Kidney (tissue), 22 donors: ENCODE measurements at places on chromosomes 1 and 21. TPM values are rescaled to one million over a fixed set of nuclear protein-coding genes. Genes with fewer than 3 reads are reported as not detected.

SUSD4 gene
- total RNA-seq = 14.0 TPM

LAX1 gene
- 6.9 TPM for total RNA-seq

DNA sequence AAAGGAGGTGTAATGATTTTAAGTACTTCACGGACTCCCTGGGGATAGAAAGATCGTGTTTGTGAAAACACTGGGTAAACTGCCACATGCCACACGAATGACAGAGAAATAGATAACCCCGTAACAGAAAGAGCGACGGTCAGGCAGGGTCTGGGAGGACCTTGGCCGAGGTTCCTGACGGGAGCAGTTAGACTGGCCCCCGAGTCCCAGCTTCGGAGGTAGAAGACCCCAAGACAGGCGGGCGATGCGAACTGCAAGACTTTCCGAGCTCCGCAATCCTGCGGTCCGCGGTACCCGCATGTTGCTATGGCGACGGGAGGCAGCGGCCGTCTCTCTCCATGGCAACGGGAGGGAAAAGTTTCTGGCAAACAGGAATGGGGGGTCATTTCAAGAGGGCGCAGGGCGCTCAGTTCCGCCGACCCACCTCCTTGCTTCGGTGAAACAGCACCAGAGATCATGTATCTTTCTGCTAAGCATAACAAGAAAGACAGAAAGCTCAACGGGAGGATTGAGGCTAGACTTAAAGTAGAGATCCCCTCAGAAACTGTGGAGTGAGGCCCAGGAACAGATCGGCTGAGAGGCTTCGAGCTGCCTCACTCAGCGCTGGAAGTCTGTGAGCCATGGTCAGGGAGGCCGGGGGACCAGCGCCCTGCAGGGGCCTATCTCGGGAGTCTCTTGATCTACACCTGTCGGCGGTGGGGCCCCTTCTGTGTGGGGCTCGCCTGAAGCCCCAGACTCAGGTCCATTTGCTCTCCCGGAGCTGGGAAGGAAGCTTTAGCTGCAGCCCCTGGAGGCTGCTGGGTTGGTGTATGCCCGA, 685 bp upstream of the SYT6 start:
- peak; percentile 62 for DNase-seq

DNA sequence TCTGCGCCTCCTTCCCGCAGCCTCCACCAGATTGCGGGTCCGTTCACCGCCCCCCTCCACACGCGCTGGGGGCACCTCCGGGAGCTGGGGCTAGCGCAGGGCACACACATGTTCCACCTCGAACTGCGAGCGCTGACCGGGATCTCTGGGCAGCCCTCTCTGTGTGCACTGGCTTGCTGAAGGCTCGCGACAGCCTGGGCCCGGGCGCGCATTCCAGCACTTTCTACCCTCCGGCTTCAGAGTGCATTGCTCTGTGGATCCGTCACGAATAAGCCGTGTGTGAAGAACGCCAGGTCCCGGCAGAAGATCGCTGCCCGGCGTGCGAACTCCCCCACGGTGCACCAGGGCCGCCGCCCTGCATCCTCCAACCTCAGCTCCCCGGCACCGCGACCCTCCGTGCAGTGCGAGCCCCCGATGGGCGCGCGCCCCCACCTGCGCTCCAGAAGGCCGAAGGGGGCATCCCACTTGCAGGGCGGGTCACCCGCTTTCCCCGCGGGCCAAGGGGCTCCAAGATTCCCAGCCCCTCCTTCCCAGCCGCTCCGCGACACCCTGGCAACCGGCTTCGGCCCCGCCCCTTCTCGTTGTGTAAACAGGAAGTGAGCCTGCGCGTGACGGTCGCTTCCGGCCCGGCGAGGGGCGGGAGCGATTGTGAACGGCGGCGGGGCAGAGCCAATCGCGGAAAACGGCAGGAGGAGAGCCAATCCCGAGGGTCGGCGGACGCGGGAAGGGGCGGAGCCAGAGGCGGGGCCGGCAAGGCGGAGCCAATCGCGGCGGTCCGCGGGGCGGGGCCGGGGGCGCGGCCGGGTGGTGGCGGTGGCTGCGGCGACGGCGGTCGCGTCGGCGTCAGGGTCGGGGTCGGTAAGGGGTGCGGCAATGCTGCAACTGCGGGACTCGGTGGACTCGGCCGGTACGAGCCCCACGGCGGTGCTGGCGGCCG, at the start of gene TPRG1L:
TPRG1L (plus strand) TSS at position 816 of the 937 bp plus-strand sequence; CDS start at position 874, 58 bp downstream.
- DNase-seq = peak; percentile 99

DNA sequence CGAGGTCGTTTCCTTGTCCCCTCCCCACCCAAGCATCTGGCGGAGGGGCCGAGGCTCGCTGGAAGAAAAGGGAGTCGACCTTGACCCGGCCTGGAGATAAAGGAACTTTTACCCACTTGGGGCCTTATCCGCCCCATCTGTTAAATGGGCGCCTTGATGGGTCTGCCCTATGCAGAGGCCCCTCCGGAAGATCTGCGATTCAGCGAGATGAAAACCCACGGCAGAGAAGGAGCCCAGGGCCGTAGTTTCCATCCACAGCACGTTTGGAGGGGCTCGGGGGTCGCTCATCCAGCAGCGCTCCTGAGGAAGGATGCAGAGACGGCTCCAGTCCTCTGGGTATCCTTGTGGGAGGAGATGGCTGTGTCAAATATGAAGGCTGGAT, 518 bp downstream of the NCMAP start:
- no peak for DNase-seq

DNA sequence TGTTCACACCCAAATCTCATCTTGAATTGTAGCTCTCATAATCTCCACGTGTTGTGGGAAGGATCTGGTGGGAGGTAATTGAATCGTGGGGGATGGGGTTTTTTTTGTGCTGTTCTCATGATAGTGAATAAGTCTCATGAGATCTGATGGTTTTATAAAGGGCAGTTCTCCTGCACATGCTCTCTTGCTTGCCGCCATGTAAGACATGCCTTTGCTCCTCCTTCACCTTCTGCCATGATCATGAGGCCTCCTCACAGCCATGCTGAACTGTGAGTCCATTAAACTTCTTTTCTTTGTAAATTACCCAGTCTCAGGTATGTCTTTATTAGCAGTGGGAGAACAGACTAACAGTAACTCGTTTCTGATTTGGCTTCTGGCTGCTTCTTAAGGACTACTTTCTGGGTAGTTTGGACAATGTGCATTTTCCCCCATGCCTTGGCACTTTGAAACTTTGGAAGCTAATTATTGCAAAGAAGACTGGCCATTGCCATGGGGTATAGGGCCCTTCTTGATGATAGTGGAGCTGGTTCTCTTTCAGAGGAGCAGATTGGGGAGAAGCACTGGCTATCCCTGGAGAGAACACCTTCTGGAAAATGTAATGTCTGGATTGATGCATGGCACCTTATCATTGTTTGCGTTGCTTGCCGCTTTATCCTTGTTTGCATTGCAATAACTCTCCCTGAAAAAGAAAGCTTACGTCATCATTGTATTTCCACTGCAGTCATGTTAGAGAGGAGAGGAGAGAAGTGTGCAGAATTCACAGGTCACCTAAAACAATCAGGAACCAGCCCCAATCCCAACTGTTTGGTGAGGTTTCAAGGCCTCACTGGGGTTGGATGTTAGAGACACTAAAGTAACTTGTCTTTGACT, 5.9 kb downstream of the CNIH3 start:
- DNase-seq = no peak

DNA sequence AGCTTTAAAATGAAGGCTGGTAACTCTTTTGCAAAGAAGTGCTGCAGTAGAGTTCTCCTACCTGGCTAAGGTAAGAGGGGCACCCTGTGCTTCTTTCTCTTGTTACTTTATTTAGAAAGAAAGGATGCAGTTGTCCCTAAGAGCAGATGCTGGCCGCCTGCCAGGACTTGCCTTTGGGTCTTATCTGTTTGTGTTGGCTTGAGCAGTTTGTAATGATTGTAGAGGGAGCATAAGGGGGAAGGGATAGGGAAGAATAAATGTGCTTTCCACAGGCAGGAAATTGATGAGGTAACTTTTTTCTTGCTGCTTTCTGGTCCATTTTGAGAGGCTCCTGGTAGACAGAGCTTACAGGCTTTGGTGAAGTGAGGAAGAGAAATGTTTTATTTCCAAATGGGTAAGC, 229.6 kb downstream of the HHAT start:
- DNase-seq = peak; percentile 30
